ENCODE measurements at places on chromosomes 2 and 18. TPM values are rescaled to one million over a fixed set of nuclear protein-coding genes. Genes with fewer than 3 reads are reported as not detected.

MSTN gene
- total RNA-seq = 0.31 TPM

CLEC4F gene
- total RNA-seq = not detected

KCNG2 gene
- total RNA-seq = not detected

MERTK gene
- total RNA-seq = 43.0 TPM

ANKRD30BL gene
- total RNA-seq = not detected

C2orf81 gene
- total RNA-seq = 0.62 TPM

OTOF gene
- total RNA-seq = not detected

GATA6 gene
- 12.4 TPM for total RNA-seq

GCG gene
- not detected for total RNA-seq

SLC30A3 gene
- total RNA-seq = not detected

DNA sequence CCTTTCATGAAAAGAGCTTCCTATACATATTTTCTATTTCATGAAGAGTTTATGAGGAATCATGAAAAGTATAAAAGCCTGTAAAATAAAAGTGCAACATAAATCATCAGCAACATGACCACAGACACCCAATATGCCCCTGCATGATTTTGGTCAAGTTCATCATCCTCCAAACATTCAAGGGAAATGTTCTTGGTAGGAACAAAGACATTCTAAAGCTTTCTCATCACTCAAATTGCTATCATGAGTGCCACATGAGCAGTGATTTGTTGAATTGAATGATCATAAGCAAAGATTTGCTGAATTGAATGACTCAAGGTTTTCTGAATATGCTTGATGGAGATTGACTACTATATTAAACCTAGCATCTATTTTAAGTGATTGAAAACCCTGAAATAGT, 172.2 kb downstream of the MBD2 start:
- no peak for ATAC-seq

DNA sequence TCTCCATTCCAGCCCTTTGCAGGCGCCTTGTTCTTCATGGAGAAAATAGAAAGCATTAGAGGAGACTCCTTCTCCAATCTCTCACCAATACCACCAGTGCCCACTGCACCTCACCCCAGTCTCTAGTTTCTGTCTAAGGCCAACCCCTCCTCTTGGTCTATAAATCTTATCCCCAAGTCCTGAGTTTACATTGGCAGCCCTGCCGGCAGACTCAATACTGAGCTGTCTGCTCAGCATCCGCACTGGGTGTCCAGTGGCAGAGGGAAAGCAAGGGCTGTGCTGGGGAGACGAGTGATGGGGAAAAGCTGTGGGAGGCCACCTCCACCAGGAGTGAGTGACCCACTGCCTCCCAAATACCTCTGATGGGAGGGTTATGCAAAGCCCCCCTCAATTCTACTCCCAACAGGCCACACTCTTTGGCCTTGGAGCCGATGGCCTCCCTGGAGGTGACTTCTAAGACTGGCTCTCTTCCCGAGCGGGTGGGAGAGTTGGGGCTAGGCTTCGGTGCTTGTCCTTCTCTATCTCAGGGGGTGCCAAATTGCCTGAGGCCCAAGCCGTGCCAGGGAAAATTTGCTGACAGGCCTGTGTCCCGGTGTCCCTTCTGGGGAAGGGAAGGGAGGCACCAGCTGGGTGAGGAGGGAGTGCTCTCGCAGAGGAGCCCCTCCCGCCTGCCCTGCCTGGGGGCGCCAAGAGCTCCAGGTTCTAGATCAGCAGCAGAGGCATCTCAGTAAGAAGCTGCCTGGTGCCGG, 165.2 kb upstream of the MSH6 start:
- no peak for ATAC-seq

GRCh38 chr18:74933930-74934329, 275.0 kb downstream of the PTGR3 start:
- ATAC-seq = no peak

- ATAC-seq = no peak
Measured at GRCh38 chr2:38465789-38466127, 88.7 kb upstream of the ATL2 start.

GRCh38 chr2:11602563-11603204, 67.3 kb downstream of the NTSR2 start:
- ATAC-seq = no peak

- ATAC-seq = no peak
Measured at GRCh38 chr2:214560176-214560575, 149.3 kb downstream of the VWC2L start.

GRCh38 chr2:192414794-192415193, 220.1 kb upstream of the TMEFF2 start:
- ATAC-seq = peak; percentile 31

- ATAC-seq = no peak
Measured at GRCh38 chr18:79798346-79798998, 734 bp downstream of the KCNG2 start.

- ATAC-seq = no peak
Measured at GRCh38 chr18:72056171-72056570, 488.0 kb downstream of the CBLN2 start.

DNA sequence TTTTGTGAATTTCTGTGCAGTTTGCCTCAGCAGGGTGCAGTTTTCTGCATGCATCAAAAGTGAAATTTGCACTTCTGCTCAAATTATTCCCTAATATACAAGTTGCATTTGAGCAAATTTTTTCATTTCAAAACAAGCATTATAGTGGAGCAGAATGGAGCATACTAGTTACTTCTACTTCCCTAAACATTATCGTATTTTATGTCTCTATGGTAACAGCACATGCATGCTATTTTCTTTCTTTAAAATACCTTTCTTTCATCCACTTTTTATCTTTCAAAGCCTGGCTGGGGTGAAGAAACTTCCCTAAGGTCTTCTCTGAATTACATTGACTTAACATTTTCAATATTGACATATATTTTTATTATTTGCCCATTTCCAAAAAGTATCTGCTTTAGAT, 11.2 kb downstream of the RHBDD1 start:
- no peak for ATAC-seq

GRCh38 chr2:82124629-82125028, 1820.1 kb upstream of the LRRTM1 start:
- no peak for ATAC-seq

GRCh38 chr2:12313445-12314126, 403.1 kb upstream of the TRIB2 start:
- ATAC-seq = no peak

DNA sequence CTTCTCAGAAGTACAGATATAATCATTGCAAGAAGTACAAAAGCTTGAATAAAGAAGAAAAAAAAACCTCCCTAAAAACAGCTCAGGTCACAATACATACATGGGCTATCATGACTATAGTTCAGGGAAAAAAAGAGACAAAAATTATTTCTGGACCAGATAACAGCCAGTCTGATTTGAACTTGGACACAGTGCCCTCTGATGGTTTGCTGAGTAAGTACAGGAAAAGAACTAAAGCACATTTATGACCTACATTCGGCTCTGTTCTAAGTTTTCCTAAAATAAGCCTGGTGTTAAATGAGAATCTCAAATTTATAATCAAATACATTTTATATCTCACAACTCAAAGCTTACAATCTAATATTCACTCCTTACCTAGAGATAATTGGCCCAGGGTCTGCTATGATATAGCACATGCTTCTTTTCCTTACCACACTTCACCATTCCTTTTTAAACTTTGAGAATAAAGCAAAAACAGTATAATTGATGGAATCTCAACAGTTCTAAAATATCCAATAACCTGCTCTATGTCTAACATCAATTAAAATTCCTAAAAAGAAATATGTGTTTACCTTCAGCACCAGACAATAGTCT, 81.1 kb downstream of the RAPH1 start:
- ATAC-seq = peak; percentile 65

DNA sequence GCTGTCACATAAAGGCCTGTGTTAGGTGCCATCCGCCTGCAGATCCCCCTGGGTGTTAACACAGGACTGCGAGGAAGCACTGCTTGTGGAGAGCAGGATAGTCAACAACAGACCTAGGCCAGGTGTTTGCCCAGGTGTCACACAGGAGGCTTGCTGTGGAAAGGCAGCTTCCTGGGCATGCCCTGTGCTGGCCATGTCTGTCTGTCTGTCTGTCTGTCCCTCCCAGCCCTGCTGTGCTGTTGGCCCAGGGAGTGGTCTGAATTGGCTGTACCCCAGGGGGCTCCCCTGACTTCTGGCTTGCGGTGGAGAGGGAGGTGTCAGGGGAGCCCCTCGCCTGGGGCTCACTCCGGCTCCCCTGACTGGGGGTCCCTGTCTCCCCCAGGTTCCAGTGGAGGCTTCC, 53.2 kb downstream of the SH3BP4 start:
- no peak for ATAC-seq

- ATAC-seq = no peak
Measured at GRCh38 chr2:127953849-127954248, 68.1 kb upstream of the AMMECR1L start.

DNA sequence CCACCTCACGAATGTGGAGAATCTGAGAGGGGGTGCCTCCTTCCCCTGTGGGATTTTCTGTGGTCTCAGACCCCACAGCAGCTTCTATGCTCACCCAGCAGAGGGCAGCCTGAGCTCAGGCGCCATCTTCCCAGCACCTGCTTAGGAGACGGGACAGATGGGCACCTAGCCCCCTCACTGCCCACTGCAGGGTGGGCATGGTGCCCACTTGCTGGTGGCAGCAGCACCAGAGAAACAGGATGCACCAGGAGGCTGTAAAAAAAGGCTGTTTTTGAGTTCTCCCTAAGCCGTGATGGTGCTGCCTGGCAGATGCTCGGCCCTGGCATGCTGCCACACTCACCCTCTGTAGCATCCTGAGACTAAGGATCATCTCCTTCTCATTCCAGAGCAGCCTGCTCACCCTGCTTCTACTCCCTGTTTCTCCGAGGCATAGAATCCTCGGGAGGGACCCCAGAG, 19.1 kb upstream of the SLC20A1 start:
- peak; percentile 38 for ATAC-seq

DNA sequence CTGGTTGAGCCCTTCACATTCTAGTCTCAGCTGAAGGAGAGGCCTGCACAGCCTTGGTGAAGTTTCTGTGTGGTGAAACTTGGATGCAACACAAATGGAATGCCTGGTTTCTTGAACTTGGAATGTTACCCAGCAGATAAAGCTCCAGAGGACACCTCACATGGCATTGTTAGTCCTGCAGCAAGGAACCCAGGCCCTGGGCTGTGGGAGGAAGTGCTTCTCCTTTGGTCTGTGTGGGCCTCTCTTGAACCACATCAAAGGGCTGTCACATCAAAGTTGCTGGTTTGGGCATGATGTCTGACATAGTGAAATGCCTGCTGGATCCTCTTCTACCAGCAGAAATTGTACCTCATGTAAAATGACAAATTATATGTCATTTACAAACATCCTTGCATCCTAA, 198.5 kb downstream of the FHOD3 start:
- no peak for ATAC-seq

DNA sequence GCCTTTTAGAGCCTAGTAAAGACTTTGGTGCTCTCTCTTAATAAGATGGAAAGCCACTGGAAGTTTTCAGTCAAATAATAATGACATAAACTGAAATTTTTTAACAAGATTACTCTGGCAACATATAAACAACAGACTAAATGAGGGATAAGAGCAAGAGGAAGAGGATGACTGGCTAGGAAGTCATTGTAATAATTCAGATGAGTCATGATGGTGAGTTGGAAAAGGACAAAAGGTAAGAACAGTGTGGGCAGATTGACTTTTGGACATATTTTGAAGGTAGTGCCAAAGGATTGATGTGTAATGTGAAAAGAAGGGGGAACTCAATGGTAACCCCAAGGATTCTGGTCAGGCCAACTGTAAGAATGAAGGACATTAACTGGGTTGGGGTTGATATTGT, 310.3 kb downstream of the NOL4 start:
- ATAC-seq = no peak

DNA sequence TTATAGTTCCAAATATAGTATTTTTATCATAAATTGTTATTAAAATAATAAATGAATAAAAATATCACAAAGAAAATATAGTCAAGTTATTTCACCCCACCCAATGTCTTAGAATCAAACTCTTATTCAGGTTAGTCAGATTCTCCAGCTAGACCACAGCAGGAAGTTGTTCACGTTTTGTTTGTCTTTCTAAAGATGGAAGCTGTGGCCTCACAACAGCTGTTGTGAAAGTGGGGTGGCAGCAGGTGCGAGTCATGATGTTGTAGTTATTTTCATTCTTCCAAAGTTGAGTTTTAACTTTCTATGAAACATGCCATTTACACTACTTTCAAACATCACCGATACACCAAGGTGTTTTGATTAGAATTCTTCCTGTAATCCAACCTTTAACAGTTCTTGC, 272.9 kb downstream of the SLC8A1 start:
- ATAC-seq = no peak

- ATAC-seq = no peak
Measured at GRCh38 chr18:75167137-75167536, 41.8 kb downstream of the PTGR3 start.

DNA sequence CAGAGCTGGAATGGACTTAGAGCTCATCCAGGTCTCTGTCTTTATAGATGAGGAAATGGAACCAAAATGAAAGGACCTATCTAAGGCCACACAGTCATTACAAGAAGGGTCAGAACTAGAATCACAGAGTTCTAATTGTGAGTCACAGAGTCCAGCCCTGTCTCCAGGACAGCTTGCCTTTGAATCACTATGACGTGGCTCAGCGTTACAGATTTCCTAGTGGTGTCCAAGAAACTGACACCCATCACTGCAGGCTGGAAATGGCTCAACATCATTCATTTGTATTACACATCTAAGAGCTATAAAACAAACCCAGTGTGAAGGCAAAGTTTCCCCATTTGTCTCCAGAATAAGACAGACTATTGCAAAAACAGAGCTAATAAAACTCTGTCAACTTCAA, 164.3 kb upstream of the SIX2 start:
- peak; percentile 72 for ATAC-seq

GRCh38 chr2:241797441-241798080, 11.4 kb upstream of the NEU4 start:
- ATAC-seq = no peak

GRCh38 chr2:102424754-102425153, 1.8 kb downstream of the IL18RAP start:
- no peak for ATAC-seq

GRCh38 chr2:98012561-98012991, 16.8 kb upstream of the TMEM131 start:
- no peak for ATAC-seq

DNA sequence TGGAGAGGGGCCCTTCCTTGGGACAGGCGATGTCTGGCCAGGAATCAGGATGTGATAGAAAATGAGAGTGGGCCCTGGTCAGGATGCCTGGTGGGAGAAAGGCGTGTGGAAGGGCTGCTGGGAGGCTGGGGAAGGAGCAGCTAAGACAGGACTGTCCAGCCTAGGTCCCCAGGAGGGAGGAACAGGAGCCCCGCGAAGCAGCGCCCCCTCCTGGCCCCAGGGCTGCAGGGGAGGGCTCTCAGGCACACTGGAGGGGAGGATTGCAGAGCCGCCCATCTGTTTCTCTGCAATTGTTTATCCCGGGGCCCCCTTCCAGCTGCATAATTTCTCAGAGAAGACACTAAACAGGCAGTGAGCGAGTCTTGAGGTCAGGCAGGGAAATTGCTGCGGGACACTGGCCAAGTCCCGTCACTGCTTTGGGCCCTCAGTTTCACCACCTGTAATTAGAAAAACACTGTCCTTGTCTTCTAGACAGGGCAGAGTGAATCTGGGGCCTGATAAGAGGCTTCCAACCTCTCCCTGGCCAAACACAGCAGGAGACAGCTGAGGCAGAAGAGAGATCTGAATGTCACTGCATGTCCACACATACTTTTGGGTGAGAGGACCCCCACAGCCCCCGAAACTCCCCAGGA, 3.9 kb upstream of the NPPC start:
- ATAC-seq = no peak

GRCh38 chr2:113240150-113240914, 38.4 kb downstream of the PAX8 start:
- ATAC-seq = peak; percentile 53
